Stimulated activated CD4-positive, alpha-beta T cell treated with anti-CD3 and anti-CD28 coated beads, Interleukin-15, amount 100 ng/mL, for 24 hours (primary cell): ENCODE measurements at places on chromosomes 3 and 15.

GRCh38 chr3:38763569-38763968, 52.4 kb downstream of the SCN10A start:
- DNase-seq, result no peak

DNA sequence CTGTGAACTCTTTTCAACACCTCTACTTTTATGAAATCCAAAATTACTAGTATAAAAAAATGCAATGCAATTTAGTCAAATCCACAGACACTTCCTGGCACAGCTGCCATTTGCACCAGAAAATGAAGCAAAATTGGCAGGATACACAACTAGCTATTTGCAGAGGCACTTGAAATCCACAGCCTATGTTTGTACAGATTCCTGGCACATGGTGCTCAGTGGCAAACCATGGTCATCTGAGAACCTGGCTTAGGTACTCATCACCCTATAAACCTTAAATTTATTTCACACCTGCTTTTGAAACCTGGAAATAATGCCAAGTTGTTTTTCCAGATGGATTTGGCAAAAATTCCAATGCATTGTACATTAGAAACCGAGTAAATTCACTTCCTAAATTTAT, 20.2 kb upstream of the PPM1L start:
- no peak for DNase-seq

DNA sequence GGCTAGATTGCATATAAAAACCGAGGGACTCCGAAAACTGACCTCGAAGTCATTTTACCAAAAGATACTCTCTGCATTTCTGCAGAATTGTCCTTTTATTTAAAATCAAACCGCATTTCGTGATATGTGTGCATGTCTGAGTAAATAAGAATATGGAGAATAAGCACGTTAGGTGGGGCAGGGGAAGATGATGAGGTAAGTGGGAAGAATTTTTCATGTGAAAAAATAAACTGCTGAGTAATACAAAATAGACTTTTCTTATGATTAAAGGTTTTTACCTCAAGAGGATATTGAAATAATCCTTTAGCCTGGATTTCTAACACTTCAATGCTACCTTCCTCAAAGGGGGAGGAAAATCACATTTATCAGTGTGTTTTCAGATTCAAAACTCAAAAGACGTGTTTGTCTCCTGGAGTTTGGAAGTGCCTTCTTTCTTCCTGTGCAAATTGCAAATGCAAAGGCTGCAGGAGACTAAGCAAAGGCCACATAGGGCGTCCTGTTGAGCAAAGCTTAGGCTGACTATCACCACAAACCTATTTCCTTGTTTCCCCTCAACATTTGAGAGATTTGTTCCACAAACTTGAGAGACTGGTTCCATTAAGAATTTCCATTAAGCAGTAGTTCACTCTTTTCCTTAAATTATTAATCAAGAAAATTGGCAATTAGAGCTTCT, 813.5 kb downstream of the MCTP2 start:
- DNase-seq, result no peak

DNA sequence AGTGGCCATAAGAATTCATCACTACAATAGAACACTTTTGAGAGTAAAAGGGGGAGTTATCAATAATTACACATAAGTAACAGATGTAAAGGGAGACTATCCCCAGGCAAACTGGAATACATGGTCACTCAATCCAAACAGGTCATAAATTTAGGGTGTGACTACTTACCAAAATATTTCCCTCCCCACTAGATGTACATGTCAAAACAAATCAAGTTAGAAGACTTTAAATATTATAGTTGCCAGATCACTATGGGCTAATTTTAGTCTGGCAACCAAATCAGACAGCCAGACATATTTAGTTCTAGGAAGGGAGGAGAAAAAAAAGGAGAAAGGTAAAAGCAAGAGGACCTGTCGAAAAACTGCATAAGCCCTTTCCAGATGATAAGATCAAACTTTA, 23.1 kb downstream of the SLC24A5 start:
- DNase-seq, result no peak

GRCh38 chr3:14318646-14319045, 83.8 kb upstream of the SLC6A6 start:
- DNase-seq, result no peak

DNA sequence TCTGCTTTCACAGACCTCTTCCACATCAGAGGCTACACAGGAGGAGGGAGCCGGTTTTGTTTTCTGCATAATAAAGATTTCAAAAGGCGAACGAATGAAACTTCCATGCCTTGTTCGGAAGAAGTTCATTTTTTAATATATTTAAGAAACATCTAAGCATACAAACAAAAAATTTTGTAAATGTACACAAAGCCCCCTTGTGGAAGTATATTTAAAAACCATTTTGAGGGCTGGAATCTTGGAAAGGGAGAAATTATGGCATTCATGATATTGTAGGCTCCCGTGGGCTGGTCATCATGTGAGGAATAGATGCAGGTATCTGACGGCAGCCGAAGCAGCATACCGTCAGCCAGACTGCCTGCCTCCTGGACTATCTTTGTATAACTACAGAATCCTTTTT, 90.4 kb downstream of the MECOM start:
- DNase-seq, result no peak

DNA sequence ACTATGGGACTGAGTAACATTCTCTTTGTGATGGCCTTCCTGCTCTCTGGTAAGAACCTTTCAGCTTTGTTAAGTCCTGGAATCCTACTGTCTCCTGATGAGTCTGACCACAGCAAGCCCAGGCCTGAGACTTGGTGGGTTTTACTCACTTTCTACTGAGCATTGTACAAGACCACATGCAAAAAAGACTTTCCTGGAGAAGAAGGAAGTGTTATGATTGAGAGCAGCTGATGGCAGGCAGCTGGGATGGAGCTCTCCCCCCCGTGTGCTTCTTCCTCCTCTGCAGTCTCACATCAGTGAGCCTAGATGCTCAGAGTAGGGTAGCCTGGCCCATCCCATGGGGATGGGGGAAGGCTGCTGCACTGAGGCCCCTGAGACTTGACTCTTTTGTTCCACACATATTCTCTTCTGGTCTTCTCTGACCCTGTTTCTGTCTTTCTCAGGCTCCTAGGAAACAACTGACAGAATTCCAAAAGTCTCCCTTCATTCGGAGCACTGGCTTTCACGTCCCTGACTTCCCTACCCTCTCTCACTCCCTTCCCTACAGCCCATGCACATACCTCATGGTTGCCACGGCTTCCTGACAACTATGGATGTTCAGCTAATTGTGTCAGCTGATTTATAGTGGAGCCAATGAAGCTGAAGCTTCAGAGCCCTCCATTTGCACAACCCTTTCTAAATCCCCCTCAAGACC, 36.6 kb downstream of the CD86 start:
- DNase-seq, result no peak

- DNase-seq, result no peak
These were observed 56.1 kb downstream of the FAM174B start for GRCh38 chr15:92599394-92599970.

GRCh38 chr3:110106805-110107204, 769.5 kb upstream of the DPPA4 start:
- no peak for DNase-seq

DNA sequence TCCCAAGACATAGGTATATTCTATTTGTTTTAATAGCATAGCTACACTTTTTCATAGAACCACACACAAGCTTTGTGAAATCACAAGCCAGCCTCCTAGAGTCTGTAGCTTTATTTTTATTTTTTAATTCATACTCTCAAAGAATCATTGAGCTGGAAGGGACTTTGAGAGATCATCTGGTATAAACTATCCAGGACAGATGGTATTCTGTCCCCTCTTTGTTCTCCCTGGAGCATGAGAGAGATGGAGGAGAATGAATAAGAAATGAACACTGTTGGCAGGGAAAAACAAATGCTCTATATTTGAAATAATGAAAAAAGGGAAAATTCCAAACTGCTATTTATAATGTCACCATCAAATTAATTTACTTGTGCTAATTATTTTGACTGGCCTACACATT, 338.7 kb upstream of the IL12A start:
- DNase-seq, result no peak

DNA sequence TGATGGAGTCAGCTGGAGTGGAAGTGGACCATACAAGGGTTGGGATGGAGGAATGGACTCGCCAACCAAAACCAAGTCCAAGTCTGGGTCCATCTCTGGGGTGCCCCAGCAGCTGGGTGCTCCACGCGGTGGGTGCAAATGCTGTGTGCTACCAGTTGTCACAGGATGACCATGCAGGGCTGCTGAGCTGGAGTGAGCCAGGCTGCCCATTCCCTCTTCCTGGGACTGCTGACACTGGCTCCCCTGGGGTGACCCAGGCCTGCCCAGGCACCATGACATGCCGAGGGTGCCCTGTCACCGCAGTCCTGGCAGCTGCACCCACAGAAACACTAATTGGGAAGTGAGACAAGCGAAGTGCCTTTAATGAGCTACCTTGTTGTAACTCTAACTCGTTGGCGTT, 140.2 kb downstream of the TPRA1 start:
- DNase-seq, result no peak

- no peak for DNase-seq
These were observed 73.2 kb upstream of the ZBED2 start for GRCh38 chr3:111668326-111668725.

DNA sequence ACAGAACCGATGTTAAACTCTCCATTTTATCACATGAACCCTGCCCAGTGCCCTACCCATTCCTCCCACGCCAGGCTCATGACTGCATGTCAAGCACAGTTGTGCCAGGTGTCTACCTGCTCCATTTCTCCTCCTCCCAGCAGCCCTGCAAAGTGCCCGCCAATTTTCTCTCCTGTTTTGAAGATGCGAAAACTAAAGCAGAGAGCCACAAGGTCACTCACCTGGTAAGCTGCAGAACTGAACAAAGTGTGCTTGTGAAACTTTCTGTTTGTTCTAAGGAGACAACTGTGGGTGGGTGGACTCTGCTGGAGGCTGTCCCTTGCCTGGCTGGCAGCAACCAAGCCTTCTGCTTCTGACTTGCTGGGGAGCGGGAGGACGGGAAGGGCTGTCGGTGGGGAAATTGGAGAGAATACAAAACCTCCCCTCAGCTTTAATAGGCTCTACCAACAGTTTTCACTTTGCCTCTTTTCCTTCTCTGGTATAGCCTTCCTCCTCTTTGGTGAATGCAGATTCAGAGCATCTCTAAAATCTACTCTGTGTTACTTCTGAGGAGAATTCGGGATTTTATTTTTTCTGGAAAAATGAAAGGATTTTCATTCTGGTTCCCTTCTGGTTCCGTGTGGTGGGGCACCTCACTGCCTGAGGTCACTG, 23.0 kb downstream of the LIMD1 start:
- no peak for DNase-seq
